ENCODE measurements at places on chromosomes 12 and 14. TPM values are rescaled to one million over a fixed set of nuclear protein-coding genes. Genes with fewer than 3 reads are reported as not detected.

DNA sequence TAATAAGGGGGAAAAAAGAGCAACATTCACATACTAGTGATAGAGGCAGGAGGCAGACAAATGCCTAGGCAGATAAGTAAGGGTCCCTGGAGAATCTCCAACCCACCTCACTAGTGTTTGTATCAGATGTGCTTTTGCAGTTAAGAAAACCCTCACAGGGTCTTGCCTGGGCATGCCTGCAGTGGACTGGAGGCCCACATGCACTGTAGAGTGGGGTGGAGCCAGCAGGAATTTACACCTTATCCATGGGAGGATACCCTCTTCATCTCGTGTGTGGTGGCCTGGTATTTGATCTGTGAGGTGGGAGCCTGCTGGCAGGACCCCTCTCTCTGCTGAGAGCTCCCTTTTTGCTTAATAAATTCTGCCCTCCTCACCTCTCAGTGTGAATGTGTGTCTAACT is 238.0 kb upstream of the SLC16A7 start:
- DNase-seq = no peak

- no peak for DNase-seq
These were observed 5.5 kb downstream of the FAM181A start for GRCh38 chr14:93932642-93933041.

Gene AICDA
- not detected for total RNA-seq

GRCh38 chr12:109962398-109962797 is 33.8 kb downstream of the GIT2 start:
- no peak for DNase-seq

Gene CACNA2D4
- 2.6 TPM for total RNA-seq

Data from uterus (tissue), 4 donors.